ENCODE measurements at places on chromosomes 5 and 9.

DNA sequence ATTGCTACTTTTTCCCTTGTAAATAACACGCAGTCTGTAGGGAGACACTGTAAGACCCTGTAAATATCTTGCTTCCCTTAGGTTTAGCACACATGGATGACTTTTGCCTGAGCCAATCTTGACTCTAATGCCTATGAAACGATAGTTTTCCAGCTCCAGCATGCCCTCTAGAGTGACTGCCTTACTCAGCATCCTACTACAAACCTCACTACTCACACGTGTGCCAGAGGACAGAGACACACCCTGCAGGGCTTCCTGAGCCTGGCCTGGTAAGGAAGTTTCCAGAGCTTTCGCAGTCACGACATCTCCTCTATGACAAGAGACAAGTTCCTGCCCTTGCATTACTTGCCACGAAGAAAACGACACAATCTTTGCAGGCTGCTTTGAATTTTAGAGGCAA lies 138.1 kb downstream of the ATPSCKMT start:
- peak; percentile 45 for DNase-seq

- DNase-seq, result no peak
Measured at GRCh38 chr5:173778152-173778782, 109.9 kb upstream of the CPEB4 start.

DNA sequence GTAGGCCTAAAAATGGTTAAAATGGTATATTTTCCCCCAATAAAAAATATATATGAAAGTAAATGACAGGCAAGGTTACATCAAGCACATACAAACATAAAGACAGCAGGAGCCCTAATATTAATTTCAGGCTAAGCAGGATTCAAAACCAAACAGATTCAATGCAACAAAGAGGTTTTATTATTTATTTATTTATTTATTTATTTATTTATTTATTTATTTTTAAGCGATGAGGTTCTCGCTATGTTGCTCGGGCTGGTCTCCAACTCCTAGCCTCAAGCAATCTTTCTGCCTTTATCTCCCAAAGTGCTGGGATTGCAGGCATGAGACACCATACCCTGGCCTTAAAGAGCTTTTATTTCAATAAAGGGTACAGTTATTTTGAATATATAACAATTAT lies 106.4 kb upstream of the SHB start:
- no peak for DNase-seq

- DNase-seq, result peak; percentile 49
Measured at GRCh38 chr5:36502608-36503007, 103.8 kb upstream of the SLC1A3 start.

DNA sequence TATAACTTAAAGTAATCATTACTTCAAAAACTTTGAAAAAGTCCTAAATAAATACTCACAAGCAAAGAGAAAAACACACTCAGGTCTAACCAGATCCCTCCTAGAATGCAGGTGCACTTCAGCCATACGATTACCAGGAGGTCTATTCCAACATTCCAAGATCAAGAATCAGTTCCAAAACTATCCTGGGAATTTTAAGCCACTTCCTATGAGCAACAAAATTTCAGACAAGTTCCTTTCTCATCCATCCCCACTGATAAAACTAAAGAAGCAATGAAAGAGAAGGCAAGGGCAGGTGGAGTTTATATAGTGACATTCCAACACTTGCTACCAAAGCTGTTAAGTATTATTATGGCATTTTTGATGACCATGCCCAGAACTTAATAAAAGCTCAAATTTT lies 29.6 kb downstream of the MLLT3 start:
- DNase-seq, result no peak

DNA sequence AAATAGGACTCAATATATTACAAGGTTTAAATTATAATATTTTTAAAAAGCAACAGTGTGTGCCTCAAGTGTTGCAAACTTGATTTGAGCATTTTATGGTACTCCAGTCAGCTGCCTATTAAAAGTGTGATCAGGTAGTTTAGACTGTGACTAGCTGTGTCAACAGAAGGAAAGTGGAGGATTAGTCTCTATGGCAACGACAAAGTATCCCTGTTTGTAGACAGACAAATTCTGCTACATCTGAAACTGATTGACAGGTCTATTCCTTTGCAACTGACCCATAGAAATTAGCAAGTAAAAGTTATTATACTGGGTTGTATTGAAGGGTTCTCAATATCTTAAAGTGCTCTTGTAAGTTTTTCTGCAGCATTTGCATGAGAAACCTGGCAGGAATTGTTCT lies 249.8 kb upstream of the ARRDC3 start:
- DNase-seq, result no peak

DNA sequence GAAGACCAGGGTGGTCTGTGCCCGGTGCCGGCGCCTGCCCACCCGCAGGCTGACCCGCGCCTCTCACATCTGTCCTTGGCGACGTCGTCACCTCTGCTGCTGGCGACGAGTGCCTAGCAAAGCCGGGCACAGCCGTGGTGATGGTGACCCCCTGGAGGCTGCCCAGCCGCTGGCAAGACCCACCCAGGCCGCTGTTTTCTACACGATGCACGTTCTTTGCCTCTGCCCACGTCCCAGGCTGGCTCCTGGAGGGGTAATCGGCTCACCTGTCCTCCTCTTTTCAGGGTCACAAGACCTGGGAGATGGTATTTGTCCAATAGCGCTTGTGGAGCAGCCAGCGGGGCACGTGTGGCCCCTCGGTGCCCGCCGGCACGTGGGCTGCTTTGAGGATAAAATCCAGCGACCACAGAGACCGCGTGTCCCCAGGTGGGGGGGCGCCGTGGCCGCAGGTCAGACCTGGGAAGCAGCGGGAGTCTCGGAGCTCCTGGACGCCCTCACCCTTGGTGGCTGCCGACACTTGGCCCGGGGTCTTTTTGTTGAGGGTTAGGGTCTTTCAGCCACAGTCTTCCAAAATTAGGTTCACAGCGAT lies 29.5 kb downstream of the SLC9A3 start:
- DNase-seq, result no peak

- DNase-seq, result no peak
Measured at GRCh38 chr5:131230406-131230805, 33.4 kb upstream of the CDC42SE2 start.

GRCh38 chr5:67209141-67209771 lies 12.7 kb upstream of the CD180 start:
- DNase-seq, result peak; percentile 68

- no peak for DNase-seq
Measured at GRCh38 chr5:53288511-53288910, 179.0 kb upstream of the MOCS2 start.

- DNase-seq, result no peak
Measured at GRCh38 chr5:13581914-13582313, 362.6 kb downstream of the DNAH5 start.

- no peak for DNase-seq
Measured at GRCh38 chr9:85321561-85321960, 420.2 kb downstream of the AGTPBP1 start.

DNA sequence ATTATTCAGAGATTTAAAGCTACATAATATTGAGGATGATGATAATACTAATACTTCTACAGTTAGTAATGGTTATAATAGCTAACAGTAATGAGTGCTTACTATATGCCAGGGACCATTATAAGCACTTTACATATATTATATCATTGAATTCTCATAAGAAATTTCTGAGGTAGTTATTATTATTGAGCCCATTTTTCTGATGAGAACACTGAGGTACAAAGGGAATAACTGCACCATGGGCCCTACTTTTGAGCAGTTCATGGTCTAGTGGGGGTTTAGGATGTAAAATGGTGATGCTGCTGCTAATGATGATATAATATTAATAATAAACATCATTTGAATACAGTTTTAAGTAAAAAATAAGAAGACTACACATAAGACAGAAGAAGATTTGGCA lies 64.2 kb upstream of the SPDL1 start:
- no peak for DNase-seq

DNA sequence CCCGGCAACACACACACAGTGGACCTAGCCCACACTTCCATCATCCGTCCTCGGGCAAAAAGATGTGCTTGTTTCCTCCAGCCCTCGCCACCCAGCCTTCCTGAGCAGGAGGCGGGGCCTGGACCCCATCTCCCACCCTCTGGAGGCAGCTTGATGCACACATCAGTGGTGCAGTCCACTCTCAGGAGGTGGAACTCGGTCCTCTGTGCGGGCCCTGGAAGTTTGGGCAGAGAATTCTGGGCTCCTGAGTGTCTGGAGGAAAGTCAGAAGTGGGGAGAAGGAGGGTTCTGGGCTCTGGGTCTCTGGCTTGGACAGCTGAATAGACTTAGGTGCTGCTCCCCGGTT lies 54.0 kb upstream of the NEURL1B start:
- DNase-seq, result no peak

- DNase-seq, result no peak
Measured at GRCh38 chr5:72752909-72753308, 63.6 kb upstream of the TNPO1 start.

All from right hindlimb (tissue), 1 donor.